ENCODE measurements at places on chromosomes 3 and 15. TPM values are rescaled to one million over a fixed set of nuclear protein-coding genes. Genes with fewer than 3 reads are reported as not detected.

The ADIPOQ gene
- total RNA-seq, result not detected

The AADACL2 gene
- total RNA-seq, result not detected

The USP8 gene
- 72.7 TPM for total RNA-seq

The SIDT1 gene
- 0.22 TPM for total RNA-seq

DNA sequence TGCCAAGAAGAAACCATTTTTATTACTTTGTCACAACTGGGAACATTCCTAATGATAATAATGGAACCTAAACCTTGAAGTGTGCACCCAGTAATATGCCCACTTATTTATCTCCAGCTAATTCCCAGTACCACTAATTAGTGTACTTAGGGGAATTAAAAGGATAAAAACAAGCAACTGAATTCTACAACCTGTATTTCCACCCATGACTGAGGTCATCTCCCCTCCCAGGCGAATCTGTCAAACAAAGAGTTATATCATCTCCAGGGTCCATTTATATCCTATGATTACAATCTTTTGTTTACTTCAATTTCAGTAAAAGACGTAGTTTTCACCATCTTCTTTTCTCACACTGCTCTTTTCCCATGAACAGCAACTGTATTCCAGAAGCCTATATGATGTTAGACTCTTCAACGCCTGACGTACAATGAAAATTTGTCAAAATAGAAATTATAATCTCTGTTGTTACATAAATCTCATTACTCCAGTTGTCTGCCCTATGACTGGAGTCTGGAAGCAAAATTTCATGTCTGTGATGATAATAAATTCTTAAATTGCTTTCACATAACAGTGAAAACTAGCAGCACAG lies 177.6 kb downstream of the GOLIM4 start:
- no peak for DNase-seq
- H3K36me3 ChIP-seq, result no peaks in the 10 kb centered on the region
- H3K27ac ChIP-seq, result no peak overlapping the region
- no peak overlapping the region for H3K4me3 ChIP-seq
- peaks cover 28% of the 10 kb centered on the region for H3K27me3 ChIP-seq

GRCh38 chr3:113601240-113601639 lies 68.9 kb downstream of the SIDT1 start:
- no peaks in the 10 kb centered on the region for H3K4me1 ChIP-seq
- H3K27me3 ChIP-seq, result no peaks in the 10 kb centered on the region
- H3K36me3 ChIP-seq, result no peaks in the 10 kb centered on the region

GRCh38 chr3:133440652-133441051 lies 40.8 kb downstream of the BFSP2 start:
- DNase-seq, result no peak
- no peaks in the 10 kb centered on the region for H3K36me3 ChIP-seq
- H3K27ac ChIP-seq, result no peak overlapping the region
- no peaks in the 10 kb centered on the region for H3K27me3 ChIP-seq
- peaks cover 24% of the 10 kb centered on the region for H3K4me1 ChIP-seq
- no peak overlapping the region for H3K4me3 ChIP-seq

DNA sequence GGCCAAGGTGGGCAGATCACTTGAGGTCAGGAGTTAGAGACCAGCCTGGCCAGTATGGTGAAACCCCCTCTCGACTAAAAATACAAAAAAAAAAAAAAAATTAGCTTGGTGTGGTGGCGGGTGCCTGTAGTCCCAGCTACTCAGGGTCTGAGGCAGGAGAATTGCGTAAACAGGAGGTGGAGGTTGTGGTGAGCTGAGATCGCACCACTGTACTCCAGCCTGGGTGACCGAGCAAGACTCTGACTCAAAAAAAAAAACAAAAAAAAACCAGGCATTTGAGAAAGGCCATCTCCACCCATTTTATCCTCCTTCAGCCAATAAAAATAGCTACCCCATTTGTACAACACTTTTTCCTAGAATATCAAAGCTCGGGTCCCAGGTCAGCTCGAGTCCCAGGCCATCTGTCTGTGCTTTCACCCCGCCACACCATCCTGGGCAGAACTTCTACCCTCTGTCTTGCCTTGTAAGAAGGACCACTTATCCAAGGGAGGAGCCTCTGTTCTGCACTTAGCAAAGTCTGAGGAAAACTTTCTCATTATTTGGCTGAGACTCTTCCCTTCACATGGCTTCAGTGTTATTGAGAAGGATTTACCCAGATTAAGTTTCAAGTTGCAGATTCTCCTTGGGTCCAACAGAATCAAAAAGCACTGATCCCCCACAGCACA lies 99.1 kb downstream of the MESD start:
- peak; percentile 51 for DNase-seq
- H3K4me1 ChIP-seq, result peaks cover 26% of the 10 kb centered on the region
- no peaks in the 10 kb centered on the region for H3K27me3 ChIP-seq
- no peaks in the 10 kb centered on the region for H3K36me3 ChIP-seq
- no peak overlapping the region for H3K4me3 ChIP-seq

- H3K36me3 ChIP-seq, result no peaks in the 10 kb centered on the region
- H3K27ac ChIP-seq, result no peak overlapping the region
- no peak for DNase-seq
- H3K4me3 ChIP-seq, result no peak overlapping the region
- H3K4me1 ChIP-seq, result peaks cover 22% of the 10 kb centered on the region
- no peaks in the 10 kb centered on the region for H3K27me3 ChIP-seq
Observed at GRCh38 chr3:146279013-146279412, 28.1 kb upstream of the PLSCR4 start.

- no peaks in the 10 kb centered on the region for H3K36me3 ChIP-seq
- H3K27ac ChIP-seq, result no peak overlapping the region
- H3K4me1 ChIP-seq, result no peaks in the 10 kb centered on the region
- no peak overlapping the region for H3K4me3 ChIP-seq
- H3K27me3 ChIP-seq, result no peaks in the 10 kb centered on the region
Observed at GRCh38 chr3:59783468-59783988, 733.7 kb upstream of the CFAP20DC start.

- no peaks in the 10 kb centered on the region for H3K27me3 ChIP-seq
- peak overlapping the region; percentile 97 for H3K27ac ChIP-seq
- H3K4me3 ChIP-seq, result peak overlapping the region; percentile 67
- DNase-seq, result peak; percentile 46
- peaks cover 28% of the 10 kb centered on the region for H3K4me1 ChIP-seq
Observed at GRCh38 chr15:33068007-33068481, 126.5 kb downstream of the FMN1 start.

- no peak overlapping the region for H3K27ac ChIP-seq
- no peaks in the 10 kb centered on the region for H3K4me1 ChIP-seq
- H3K27me3 ChIP-seq, result no peaks in the 10 kb centered on the region
- DNase-seq, result no peak
Observed at GRCh38 chr3:182704926-182705325, 88.4 kb upstream of the ATP11B start.

- peaks cover 28% of the 10 kb centered on the region for H3K36me3 ChIP-seq
- no peaks in the 10 kb centered on the region for H3K27me3 ChIP-seq
Observed at GRCh38 chr15:59346951-59347350, 25.7 kb downstream of the MYO1E start.

DNA sequence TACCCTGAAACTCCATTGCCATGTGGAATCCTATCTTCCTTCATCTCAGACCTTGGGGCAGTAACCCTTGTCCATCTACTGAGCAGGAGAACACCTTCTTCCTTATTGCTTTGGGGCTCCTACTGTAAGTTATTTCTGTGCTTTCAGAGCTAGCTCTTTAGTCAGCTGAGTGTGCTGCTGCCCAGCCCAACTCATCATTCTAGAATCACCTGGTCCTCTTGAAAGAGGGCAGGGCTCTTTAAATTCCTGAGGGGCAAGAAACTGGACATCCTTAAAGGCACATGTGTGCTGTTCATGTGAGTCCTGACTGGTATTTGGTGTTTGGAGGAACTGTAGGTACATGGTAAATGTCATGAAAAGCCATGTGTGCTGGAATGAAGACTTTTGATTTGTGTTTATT lies 140.9 kb downstream of the ARNT2 start:
- H3K4me1 ChIP-seq, result peaks cover 16% of the 10 kb centered on the region
- no peaks in the 10 kb centered on the region for H3K27me3 ChIP-seq
- DNase-seq, result no peak
- no peak overlapping the region for H3K27ac ChIP-seq
- no peak overlapping the region for H3K4me3 ChIP-seq

GRCh38 chr3:8597219-8597853 lies 47.3 kb downstream of the SSUH2 start:
- no peaks in the 10 kb centered on the region for H3K27me3 ChIP-seq
- H3K27ac ChIP-seq, result no peak overlapping the region
- H3K4me1 ChIP-seq, result peaks cover 9% of the 10 kb centered on the region
- H3K4me3 ChIP-seq, result no peak overlapping the region
- no peaks in the 10 kb centered on the region for H3K36me3 ChIP-seq

- no peak overlapping the region for H3K4me3 ChIP-seq
- H3K27me3 ChIP-seq, result no peaks in the 10 kb centered on the region
- no peak for DNase-seq
- H3K27ac ChIP-seq, result no peak overlapping the region
- H3K36me3 ChIP-seq, result no peaks in the 10 kb centered on the region
- H3K4me1 ChIP-seq, result no peaks in the 10 kb centered on the region
Observed at GRCh38 chr3:101944308-101944707, 95.0 kb downstream of the NFKBIZ start.

- H3K4me1 ChIP-seq, result no peaks in the 10 kb centered on the region
- no peak overlapping the region for H3K27ac ChIP-seq
Observed at GRCh38 chr3:182115328-182116015, 403.7 kb downstream of the SOX2 start.

GRCh38 chr3:26438325-26438940 lies 184.1 kb upstream of the LRRC3B start:
- H3K27me3 ChIP-seq, result no peaks in the 10 kb centered on the region
- H3K36me3 ChIP-seq, result no peaks in the 10 kb centered on the region
- H3K4me1 ChIP-seq, result peaks cover 28% of the 10 kb centered on the region

GRCh38 chr15:89140595-89140994 lies 52.3 kb downstream of the ABHD2 start:
- no peaks in the 10 kb centered on the region for H3K27me3 ChIP-seq
- H3K4me3 ChIP-seq, result no peak overlapping the region
- peaks cover 16% of the 10 kb centered on the region for H3K36me3 ChIP-seq
- peaks cover 11% of the 10 kb centered on the region for H3K4me1 ChIP-seq
- DNase-seq, result no peak
